ENCODE measurements at places on chromosomes 2 and 18.
A peak's percentile ranks its signal among the peaks of the same experiment; 100 is the strongest.

- DNase-seq = peak; percentile 73
Measured at GRCh38 chr2:144836635-144837350, 316.9 kb upstream of the ZEB2 start.

- DNase-seq = peak; percentile 39
Measured at GRCh38 chr2:46298522-46299353, 1.5 kb downstream of the EPAS1 start.

DNA sequence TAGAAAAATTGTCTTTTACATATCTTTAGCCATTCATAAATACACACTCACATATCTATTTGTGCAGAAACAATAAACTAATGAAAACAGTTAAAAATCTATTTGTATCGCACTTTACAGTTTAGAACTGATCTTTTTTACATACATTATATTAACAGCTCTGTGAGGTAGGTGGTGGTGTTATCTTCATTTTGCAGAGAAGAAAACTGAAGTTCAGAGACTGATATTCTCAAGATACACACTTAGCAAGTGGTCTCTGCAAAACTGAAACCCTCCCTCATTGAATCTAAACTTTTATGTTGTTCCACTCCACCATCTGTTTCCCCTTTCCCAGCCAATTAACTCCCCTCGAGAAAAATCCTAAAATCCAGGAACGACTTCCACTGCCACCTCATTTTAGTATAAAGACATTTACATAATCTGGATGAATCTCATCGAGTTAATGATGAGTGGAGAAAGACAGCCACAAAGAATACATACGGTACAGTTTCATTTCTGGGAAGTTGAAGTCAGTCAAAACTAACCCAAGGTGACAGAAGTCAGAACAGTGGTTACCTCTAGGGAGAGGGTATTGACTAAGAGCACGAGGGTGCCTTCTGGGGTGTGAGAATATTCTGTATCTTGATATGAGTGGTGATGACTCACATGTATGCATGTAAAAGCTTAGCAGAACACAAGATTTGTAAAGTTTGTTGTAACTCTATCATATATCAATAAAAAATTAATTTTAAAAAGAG is 524.2 kb upstream of the TCF4 start:
- DNase-seq = peak; percentile 18

DNA sequence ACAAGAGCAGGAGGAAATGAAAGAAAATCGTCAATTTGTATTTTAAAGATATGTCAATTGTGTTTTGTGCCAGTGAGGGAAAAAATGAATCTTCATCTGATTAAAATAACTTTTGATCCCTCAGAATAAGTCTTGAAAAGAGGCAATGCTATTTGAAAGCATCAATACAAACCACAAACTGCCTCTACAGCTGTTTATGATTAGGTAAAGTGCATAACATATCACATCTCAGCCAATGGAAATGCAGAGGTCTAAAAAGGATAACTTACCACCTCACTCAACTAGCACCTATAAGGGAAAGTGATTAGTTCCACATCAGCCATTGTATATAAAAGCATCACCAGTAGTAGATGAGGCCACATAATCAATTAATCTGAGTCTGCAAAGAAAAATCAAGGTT is 492.2 kb upstream of the CDH2 start:
- DNase-seq = no peak

- DNase-seq = no peak
Measured at GRCh38 chr2:224223851-224224555, 177.9 kb downstream of the FAM124B start.

GRCh38 chr2:9231291-9232165 is 24.9 kb downstream of the ASAP2 start:
- DNase-seq = no peak

GRCh38 chr2:205511221-205511620 is 171.1 kb upstream of the NRP2 start:
- peak; percentile 79 for DNase-seq

- DNase-seq = no peak
Measured at GRCh38 chr2:101571951-101572350, 97.0 kb upstream of the RFX8 start.

DNA sequence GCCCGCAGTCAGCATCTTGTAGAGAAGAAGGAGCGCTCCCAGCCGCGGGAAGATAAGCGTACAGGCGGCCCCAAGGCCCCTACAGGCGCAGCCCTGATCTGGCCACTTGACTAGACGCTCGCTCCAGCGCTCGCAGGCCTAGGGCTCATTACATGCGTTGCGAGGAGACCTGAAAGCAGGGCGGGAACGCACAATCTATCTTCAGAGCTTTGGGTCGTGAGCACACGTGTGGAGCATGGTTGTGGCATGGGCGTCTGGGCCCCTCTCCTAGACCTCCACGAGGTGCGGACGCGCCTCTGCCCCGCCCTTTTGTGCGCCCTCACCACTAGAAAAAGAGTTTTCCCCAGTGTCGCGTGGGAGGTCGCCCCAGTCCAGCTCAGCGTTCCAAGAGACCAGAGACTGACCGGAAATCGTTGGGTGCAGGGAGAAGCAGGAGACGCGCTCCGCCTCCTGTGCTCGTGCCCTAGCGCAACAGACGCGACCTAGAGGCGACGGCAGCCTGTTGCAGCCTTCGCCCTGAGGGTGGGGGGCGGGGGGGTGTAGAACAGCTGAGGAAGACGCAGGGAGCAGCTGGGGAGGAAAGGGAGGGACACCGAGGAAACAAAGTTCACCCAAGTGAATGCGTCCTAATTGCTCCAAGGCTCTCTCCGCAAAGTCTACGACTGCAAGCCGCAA is 12.6 kb downstream of the NR4A2 start:
- DNase-seq = no peak

GRCh38 chr2:100845141-100845991 is 25.4 kb downstream of the NPAS2 start:
- DNase-seq = no peak

DNA sequence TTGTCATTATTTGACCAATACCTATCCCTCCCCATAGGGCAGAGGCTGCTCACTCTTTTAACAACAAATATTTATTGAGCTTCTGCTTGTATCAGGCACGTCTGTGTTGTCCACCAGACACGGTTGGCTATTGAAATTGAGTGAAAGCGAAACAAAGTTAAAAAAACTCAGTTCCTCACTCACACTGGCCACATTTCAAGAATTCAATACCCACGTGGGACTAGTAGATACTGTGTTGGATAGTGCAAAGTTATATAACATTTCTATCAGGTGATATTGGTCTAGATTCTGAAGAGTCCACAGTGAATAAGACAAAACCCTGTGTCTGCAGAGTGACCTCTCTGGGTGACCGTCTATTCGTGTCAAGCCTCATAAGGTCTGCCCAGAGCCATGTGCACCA is 43.9 kb upstream of the GALR1 start:
- DNase-seq = no peak

GRCh38 chr2:207511851-207512250 is 17.9 kb upstream of the CREB1 start:
- peak; percentile 21 for DNase-seq

- peak; percentile 25 for DNase-seq
Measured at GRCh38 chr2:109135359-109136197, 6.6 kb downstream of the SH3RF3 start.

GRCh38 chr2:67604360-67604759 is 207.2 kb downstream of the ETAA1 start:
- DNase-seq = peak; percentile 77

DNA sequence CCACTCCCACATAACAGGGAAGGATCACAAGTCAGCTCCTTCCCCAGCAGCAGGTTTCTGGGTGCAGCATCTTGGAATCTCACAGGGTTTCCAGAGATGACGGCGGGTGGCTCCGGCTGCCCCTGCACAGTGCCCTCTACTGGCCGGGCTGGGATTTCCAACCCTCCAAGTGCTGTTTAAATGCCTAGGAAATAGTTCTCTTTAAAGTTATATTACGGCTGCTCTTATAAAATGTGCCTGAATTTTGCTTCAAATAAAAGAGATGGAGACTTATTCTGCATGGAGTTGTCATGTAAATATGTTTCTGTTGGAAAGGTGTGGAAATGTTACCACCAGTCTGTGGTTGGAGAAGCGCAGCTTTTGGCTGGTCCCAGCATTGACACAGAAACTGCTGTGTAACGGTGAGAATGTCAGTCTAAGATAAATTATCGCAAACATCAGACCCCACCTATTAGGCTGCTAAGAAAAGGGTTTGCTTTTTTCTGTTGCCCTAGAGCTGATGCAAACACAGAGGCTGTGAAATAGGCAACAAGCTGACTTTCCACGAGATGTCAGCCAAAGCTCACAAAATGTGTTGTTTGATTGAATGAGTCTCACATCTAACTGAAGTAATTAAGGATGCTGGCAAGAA is 3.3 kb upstream of the HJURP start:
- DNase-seq = no peak

DNA sequence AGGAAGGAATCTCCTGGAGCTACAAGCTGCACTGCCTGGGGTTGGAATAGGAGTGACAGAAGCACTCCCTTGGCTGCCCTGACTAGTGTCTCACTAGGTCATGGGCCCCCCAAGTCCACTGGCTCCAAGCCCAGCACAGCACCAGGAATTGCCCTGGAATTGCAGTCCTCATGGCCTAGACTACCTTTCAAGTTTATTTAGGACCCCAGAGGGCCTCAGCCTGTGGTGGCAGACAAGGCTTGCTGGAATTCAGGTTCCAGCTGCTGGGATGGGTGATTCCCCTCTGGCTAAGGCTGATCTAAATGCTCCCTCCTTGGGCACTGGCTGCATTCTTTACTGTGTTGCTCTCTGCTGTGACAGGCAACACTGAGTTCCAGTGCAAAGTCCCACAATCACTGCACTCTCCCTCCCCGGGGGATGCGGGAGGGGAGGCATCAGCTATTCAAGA is 14.0 kb downstream of the STRADB start:
- peak; percentile 15 for DNase-seq

DNA sequence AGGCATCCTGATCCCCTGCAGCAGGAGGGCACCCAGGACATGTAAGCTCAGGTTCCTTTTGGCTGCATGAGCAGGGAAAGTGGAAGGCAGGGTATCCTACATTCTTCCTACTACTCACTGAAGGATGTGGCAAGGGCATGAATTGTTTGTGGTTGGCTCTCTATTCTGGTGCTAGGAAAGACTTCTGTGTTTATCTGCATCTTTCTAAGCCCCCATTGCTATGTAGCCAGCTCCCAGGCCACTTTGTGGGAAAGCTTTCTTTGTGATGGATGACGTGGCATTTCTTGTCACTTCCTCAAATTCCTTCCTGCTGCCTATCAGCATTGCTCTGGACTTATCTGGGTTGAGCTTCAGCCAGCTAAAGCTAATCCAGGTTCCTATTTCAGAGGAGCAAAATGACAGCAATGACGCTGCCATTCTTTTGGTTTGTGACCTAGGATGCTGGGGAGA is 46.2 kb downstream of the MEIS1 start:
- peak; percentile 93 for DNase-seq

Data from fibroblast of lung (primary cell).